Stimulated activated CD4-positive, alpha-beta T cell treated with anti-CD3 and anti-CD28 coated beads, Interleukin-1b, Interleukin-23, amount 100 ng/mL, for 24 hours (primary cell): ENCODE measurements at places on chromosomes 12 and 14.

- no peak for DNase-seq
Measured at GRCh38 chr12:117507548-117507947, 146.1 kb upstream of the NOS1 start.

DNA sequence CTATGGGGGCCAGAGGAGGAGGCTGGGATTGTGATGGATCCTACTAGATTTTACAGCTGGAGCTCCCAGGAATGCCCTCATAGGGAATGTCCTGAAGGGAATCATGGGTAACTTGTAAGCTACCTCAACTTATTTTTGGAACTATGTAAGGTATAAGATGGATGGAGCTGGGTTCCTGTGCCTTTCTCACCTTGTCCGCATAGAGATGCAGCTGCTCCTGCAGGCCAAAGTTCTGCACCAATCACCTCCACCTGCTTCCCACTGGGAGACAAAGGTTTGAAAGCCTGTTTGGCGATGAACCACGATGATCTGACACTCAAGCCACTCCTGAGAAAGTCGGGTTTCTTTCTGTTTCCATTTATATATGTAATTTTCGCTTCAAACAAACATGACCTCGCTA lies 648 bp upstream of the AKAP5 start:
- DNase-seq = no peak

- DNase-seq = no peak
Measured at GRCh38 chr12:48423171-48423570, 49.2 kb upstream of the ANP32D start.

DNA sequence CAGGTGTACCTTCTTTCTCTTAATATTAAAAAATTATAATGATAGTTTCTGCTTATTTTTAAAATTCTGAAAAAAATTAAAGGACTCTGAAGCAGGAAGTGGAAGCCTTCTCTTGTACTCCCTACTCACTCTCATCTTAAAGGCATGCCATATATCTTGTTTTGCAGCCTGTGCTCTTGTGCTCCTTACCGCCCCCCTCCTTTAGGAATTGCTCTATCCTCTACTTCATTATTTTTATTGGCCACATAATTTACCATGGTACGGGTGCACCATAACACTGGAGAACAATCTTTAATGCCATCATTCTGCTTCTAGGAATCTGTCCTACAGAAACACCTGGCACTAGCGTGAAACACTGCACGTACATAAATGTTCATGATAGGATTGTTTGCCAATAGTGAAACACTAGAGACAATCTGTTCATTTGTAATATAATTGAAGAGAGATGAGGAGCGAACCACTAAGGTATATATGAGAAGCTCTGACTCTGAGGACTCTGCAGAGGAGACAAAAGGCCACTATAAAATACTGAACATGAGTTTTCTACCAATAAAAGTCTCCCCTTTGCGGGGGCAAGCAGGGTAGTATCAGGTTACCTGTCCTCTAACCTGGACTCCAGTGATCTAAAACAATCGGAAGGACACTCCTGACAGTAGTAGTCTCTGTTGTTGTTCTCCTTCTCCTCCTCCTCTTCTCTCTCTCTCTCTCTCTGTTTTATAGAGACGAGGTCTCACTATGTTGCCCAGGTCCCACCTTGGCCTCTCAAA lies 6.3 kb upstream of the NYNRIN start:
- no peak for DNase-seq

DNA sequence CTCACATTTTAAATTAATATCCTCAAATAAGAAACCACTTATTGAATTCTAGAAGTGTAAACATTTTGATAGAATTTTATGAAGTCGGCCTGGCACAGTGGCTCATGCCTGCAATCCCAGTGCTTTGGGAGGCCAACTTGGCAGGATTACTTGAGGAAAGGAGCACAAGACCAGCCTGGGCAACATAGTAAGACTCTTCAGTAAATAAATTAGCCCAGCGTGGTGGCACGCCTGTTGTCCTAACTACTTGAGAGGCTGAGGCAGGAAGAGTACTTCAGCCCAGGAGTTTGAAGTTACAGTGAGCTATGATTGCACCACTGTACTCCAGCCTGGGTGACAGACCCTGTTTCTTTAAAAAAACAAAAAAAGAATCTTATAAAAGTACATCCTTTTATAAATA lies 8.9 kb upstream of the ZNF410 start:
- DNase-seq = no peak

DNA sequence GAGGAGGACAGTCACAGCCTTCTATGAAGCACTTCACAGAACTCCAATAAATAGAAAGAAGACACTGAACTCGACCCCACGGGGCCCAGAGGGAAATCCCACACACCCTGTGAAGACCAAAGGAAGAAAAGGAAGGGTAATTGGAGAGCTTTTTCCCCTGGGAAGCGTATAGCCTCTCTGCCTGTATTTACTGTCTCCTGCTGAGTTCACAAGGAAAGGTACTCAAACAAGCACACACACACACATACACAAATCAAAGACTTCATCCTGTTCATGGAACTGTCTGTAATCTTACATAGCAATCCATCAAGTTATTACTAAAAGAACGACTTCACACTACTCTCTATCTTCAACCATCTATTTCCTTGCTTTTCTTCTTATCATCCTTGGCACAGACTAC lies 15.3 kb downstream of the FOXN3 start:
- no peak for DNase-seq

- no peak for DNase-seq
Measured at GRCh38 chr12:42360747-42361403, 34.9 kb downstream of the PPHLN1 start.

GRCh38 chr12:124538194-124539082 lies 29.0 kb downstream of the NCOR2 start:
- DNase-seq = no peak

DNA sequence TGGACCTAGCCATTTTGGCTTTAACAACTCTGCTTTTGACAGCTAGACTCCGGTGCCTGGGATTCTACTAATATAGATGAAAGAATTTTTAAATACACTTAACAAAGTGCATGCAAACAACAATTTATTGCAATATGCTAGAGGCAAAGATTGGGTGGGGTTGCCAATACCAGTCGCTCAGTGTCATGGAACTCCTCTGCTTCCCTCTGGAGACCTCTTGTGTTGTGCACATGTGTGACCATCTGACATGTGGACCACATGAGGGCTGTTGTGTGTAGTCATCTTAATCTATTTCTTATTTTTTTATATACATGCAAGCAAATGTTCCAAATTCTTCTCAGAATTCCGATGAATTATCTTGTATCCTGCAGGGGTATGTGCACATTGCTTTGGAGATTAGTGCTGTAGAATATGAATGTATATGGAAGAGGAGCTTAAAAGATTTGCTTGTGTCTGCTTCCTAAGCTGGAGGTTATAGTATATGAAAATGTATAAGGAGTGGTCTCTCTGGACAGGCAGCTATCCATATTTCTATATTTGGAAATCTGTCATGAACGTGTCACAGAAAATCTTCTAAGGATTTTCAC lies 24.2 kb upstream of the STXBP6 start:
- no peak for DNase-seq

GRCh38 chr12:71581206-71581605 lies 82.4 kb downstream of the ZFC3H1 start:
- no peak for DNase-seq

GRCh38 chr12:103392722-103393121 lies 103.0 kb downstream of the C12orf42 start:
- no peak for DNase-seq
